ENCODE measurements at places on chromosomes 1 and 21.

GRCh38 chr1:197954718-197955418 lies 37.7 kb downstream of the LHX9 start:
- DNase-seq, result no peak

DNA sequence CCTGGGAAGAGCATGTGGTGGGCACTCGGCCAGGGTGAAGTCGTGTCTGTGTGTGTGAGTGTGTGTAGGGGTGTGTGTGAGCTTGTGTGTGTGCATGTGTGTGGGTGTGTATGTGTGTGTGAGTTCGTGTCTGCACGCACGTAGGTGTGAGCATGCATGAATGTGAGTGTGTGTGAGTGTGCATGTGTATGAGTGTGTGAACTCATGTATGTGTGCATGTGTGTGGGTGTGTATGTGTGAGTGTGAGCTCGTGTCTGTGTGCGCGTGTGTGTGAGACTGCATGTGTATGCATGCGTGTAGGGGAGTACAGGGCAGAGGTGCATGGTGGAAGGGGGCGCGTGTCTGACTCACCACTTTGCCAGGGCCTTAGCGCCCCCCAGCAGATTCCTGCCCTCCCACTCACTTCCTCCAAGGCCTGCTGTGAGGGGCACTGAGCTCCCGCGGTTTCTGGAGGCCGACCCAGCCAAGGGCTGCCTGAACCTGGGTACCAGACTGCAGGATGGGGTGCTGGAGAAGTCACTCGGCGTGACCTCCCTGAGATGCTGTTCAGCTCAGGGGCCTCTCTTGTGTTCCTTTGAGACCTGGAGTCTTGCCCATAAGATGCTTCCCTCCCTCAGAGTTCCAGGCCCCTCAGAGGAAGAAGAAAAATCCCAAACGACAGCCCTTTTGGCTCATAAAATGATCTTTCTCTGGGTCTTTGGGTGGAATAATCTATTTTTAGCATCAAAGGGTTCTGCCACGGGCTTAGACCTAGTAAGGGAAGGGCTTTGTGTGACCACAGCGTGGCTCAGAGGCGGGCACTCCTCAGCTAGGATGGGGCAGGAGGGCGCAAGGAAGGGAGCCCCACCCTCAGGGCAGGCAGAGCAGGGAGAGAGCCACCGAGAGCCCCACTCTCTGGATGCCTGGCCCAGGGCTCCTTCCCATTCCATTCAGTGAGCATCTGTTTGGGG lies 41.1 kb upstream of the RUNX3 start:
- DNase-seq, result no peak

- no peak for DNase-seq
Measured at GRCh38 chr1:109598156-109598555, 21.3 kb downstream of the GNAT2 start.

- peak; percentile 68 for DNase-seq
Measured at GRCh38 chr1:109619576-109620400, at the start of the genes AMPD2 and GNAT2. AMPD2 (plus strand) TSS chr1:109619837; CDS start chr1:109621176, 1,339 bp downstream. GNAT2 (minus strand) TSS chr1:109619616; CDS start chr1:109612870, 6,746 bp downstream.

- no peak for DNase-seq
Measured at GRCh38 chr1:185016880-185017279, 28.5 kb upstream of the RNF2 start.

DNA sequence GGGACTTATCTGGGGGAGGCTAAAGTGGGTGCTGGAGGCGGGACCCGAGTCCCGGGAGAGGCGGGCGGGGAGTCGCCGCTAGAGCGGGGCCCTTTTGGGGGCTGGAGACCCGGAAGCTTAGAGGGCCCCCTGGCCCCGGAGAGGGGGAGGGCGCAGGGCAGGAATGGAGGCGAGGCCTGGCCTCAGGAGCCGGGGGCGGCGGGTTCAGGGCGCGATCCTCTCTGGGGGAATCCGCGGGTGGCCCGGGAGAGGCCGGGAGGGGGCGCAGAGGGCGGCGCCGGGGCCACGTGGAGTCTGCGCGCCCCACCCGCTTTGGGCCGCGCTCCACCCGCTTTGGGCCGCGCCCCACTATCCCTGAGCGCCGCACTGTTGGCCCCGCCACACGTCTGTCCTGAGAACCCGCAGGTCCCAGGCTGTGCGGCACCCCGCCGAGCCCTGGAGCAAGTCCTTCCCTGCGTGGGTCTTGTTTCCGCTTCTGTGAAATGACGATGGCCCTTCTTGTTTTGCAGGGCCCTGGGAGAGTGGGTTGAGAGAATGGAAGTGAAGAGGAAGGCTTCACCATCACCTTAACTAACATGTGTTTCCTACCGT lies 84.4 kb downstream of the NKAIN1 start:
- DNase-seq, result peak; percentile 13

GRCh38 chr1:225890346-225891228 lies 1.6 kb upstream of the LEFTY1 start:
- no peak for DNase-seq

DNA sequence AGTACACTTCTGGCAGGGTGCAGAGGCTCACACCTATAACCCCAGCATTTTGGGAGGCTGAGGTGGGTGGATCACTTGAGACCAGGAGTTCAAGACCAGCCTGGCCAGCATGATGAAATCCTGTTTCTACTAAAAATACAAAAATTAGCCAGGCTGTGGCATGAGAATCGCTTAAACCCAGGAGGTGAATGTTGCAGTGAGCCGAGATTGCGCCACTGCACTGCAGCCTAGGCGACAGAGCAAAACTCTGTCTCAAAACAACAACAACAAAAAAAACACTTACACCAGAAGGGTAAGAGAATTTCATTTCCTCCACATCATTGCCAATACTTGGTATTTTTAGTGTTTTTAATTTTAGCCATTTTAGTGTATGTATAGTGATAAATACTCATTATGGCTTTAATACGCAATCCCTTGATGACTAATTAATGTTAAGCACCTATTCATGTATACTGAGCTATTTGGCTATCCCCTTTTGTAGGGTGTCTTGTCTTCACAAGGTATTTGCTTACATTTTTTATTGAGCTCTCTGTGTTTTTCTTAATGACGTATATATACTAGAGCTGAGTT lies 77.1 kb upstream of the TNR start:
- no peak for DNase-seq

- DNase-seq, result peak; percentile 29
Measured at GRCh38 chr1:6500544-6501278, 9.2 kb upstream of the PLEKHG5 start.

DNA sequence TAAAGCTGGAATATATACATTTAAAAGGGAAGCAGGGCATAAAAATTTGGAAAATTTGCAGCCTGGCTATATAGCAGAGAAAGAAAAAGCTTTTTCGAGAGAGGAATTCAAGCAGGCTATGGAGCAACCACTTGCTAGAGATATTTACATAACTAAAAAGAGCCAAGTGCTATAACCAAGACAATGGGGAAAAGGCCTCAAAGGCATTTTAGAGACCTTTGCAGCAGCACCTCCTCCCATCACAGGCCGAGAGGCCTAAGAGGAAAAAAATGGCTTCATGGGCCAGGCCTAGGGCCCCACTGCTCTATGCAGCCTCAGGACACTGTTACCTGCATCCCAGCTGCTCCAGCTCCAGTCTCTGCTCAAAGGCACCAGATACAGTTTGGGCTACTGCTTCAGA lies 37.0 kb downstream of the CAPN9 start:
- DNase-seq, result no peak

- DNase-seq, result no peak
Measured at GRCh38 chr1:21344750-21345443, 54.6 kb upstream of the ECE1 start.

GRCh38 chr1:223038288-223039006 lies 104.6 kb downstream of the TLR5 start:
- DNase-seq, result no peak

DNA sequence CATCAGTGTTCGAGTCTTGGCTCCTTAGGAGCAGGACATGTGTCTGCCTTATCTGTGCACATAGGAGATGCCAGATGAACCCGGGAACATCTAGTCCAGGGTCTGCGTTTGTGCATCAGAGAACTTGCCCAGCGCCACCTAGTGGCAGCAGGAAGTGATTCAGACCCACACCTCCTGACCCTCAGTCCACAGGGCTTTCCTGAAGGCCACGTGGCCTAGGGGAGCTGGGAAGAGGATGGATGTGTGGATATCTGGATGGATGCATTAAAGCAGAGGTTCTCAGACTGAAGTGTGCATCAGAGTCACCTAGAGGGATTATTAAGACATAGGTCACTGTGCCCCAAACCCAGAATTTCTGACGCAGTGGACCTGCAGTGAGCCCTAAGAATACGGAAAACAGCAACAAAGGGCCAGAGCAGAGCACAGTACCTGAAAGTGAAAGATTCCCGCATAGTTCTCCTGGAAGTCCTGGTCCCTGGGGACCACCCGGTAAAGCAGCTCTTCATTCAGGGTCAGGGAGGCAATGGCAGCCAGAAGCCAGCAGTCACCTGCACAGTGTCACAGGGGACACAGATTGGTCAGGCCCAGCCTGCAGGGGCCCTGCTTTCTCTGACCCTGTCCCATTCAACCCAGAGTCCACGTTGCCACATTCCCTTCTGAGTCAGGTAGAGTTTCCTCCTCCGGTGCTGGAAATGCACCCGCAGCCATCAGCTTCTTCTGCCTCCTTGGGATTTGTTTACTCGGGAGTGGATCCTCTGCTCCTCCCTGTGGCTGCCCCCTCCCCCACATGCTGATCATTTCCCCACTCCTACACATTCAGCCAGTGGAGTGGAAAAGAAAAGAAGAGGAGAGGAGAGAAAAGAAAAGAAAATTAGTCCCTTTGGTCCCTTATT lies 37.0 kb downstream of the CAPN8 start:
- peak; percentile 2 for DNase-seq

GRCh38 chr1:107545879-107546278 lies 405.0 kb downstream of the NTNG1 start:
- DNase-seq, result no peak

- DNase-seq, result no peak
Measured at GRCh38 chr1:93415296-93415695, 32.6 kb upstream of the FNBP1L start.

- DNase-seq, result peak; percentile 20
Measured at GRCh38 chr21:38266732-38267131, 9.9 kb downstream of the KCNJ15 start.

DNA sequence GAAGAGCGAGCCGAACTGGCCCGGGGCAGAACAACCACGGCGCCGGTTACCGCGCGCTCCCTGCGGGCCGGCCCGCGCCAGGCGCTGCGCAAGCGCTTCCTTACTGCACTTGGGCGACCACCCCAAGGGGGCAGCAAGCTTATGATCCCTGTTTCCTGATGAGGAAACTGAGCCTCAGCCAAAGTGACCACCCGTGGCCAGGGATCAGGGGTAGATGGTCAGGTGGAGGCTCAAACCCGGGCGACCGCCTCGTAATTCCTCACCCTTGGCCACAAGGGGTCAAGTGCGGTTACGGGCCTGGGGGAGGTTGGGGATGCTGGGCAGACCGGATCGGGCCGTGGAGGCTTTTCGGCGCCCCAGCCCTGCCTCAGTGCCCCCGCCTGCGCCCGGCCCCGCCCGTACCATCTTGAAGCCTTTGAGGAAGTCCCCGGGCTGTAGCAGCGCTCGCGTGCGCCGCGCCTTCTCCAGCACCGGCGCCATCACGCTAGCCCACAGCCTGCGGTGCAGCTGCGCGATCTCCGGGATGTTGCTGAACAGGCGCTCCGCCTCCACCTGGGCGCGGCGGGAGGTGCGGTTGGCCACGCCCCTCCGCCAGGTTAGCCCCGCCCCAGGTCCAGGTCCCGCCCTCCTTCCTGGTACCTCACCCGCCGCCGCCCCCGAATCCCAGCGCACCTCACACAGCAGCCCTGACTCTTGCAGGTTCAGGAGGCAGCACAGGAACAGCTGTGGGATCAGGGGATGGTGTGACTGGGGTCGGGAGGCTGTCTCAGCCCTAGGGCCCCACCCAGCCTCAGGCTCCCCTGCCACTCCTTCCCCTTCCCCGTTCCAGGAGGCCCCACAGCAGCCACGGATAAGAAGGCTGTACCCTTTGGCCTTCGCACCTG lies 5.4 kb upstream of the TNFRSF25 start:
- no peak for DNase-seq

DNA sequence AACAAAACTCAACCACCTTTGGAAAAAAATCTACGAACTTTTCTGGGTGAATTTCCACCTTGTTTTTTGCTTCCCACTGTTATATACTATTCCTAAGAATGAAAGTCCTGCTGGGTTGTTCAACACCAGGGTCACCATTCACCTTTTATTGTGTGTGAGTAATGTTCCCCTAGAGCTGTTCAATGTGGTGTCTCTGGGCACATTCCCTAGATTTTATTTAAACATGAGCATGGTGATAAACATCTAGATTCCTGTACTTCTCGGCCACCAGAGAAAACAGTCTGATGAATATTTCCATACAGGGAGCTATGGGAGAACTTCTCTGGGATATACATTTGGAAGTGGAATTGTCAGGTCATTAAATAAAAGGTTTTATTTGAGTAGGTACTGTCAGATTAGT lies 13.0 kb downstream of the FMN2 start:
- DNase-seq, result no peak

DNA sequence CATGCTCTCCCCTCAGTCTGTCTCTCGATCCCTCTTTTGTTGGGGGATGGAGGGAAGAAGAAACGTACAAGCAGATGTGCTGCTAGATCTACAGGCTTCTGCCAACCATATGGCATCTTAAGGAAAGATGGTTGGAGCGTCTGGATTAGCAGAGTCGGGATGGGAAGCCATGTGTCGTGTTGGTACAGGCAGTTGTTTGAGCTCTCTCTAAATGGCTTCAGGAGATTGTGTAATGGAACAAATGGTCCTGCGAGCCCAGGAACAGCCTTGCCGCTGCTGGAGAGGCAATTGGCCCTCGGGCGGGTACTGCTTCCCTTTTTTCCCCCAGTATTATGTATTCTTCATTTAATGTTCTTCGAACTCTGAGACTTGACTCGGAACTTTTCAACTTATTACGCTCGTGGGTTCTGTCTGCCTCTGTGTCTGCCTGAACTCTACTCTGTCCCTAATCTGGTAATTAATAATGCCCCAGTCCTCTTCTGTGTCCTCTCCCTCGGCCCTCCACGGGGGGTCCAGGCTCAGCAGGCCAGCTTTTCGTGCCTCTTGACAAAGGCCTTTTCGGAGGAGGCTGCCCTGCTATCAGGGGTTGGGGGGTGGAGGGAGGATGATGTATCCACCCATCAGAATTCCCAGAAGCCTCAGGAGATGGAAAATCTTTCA lies 215.3 kb downstream of the SDCCAG8 start:
- no peak for DNase-seq

DNA sequence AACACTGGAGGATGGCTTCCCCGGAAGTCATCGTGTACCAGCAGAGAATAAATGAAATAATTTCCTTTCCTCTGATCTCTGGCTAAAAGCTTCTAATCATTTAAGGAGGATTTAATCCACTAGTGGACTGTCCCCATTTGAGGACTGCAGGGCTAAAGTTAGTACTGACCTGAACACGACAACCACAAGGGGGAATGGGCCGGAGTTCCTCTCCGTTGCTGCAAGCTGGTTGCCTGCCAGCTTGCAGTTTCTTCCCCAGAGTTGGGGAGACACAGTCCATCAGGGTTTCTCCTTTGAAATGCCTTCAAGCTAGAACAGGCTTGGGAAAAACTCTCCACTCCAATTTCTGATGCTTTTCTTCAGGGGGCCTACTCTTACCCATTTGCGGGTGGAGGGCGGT lies 35.5 kb upstream of the NPL start:
- no peak for DNase-seq

- DNase-seq, result peak; percentile 89
Measured at GRCh38 chr1:44808063-44808937, at the start of gene BTBD19. BTBD19 (plus strand) TSS chr1:44808523; CDS start chr1:44808821, 298 bp downstream.

All from fibroblast of the conjunctiva (primary cell).